Dorsolateral prefrontal cortex (tissue), 122 donors: ENCODE measurements at places on chromosomes 6 and 20. TPM values are rescaled to one million over a fixed set of nuclear protein-coding genes. Genes with fewer than 3 reads are reported as not detected.

RSPO3 gene
- 5.4 TPM for total RNA-seq

GSTA3 gene
- total RNA-seq = not detected

MYLK4 gene
- 1.5 TPM for total RNA-seq

SPTLC3 gene
- total RNA-seq = 6.0 TPM

EPHA7 gene
- 17.9 TPM for total RNA-seq

ZBP1 gene
- total RNA-seq = not detected
